Progenitor cell of endocrine pancreas (in vitro differentiated cells): ENCODE measurements at places on chromosomes 5 and 9.

DNA sequence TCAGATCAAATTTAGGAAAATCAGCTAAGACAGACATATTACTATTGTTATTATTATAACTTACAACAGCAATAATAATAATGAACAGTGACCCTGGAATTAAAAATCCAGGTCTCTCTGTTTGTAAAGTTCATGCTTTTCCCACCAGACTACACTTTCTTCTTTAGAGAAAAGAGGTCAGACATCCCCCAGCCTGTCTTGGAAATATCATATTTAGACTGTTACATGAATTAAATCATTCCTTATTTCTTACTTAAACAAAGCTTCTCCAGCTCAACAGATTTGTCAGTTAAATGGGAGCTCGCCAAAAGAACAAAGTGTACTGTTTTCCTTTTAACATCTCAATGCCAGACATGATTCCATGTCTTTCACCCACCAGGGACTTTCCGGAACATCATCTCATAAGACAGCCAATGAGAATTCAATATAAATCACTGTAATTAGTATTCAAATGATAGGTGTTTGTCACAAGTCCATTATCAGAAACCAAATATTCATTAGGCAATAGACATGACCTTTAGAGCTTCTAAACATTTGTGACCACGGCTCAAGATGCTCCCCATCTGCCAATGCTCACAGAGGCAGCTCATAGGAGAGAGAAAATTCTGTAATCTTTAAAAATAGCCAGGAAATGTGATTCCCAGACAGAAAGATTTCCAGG, 351.9 kb downstream of the ENC1 start:
- DNase-seq: no peak

- no peak for DNase-seq
These were observed 26.5 kb downstream of the SARDH start for GRCh38 chr9:133711428-133712220.

- DNase-seq: no peak
These were observed 52.9 kb downstream of the ARHGAP26 start for GRCh38 chr5:142823126-142823525.

GRCh38 chr9:81108821-81109220, 580.5 kb downstream of the TLE1 start:
- no peak for DNase-seq

DNA sequence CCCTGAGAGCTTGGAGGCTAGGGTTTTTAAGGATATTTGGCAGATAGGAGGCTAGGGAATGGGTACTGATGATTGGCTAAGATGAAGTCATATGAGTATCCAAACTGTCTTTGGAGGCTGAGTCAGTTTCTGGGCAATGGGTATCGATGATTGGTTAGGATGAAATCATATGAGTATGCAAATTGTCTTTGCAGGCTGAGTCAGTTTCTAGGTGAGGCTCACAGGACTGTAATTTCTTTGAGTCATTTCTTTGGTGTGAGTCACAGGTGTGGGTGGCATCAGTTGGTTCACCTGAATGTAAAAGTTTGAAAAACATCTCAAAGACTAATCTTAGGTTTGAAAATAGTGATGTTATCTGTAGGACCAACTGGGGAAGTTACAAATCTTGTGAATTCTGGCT, 1068.0 kb downstream of the NR2F1-AS1 start:
- DNase-seq: no peak

DNA sequence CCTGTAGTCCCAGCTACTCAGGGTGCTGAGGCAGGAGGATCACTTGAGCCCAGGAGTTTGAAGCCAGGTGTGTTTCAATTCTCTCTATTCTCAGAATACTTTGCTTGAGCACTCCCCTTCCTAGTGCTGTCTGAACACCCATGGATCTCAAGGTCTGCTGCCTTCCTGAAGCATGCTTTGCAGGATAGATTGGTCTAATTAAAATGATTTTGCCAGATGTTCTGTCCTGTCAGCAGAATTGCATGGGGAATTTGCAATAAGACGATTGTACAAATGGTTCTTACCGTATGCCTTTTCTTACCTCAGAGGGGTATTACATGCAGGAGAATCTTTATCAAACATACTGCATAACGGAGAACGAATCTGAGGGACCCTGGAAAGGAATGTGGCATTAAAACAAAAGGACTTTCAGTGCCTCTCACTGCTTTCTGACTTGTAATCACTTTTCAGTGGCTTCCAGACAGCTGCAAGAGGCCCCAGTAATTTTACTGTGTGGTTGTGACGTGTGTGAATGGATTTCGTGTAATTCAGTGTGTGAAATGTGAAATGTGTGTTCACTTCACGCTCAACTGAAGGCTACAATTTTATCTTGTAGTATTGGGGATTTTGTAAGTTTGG, 587.2 kb upstream of the SEMA6A start:
- DNase-seq: no peak

GRCh38 chr9:9286001-9286400, 1326.8 kb downstream of the PTPRD start:
- DNase-seq: no peak

DNA sequence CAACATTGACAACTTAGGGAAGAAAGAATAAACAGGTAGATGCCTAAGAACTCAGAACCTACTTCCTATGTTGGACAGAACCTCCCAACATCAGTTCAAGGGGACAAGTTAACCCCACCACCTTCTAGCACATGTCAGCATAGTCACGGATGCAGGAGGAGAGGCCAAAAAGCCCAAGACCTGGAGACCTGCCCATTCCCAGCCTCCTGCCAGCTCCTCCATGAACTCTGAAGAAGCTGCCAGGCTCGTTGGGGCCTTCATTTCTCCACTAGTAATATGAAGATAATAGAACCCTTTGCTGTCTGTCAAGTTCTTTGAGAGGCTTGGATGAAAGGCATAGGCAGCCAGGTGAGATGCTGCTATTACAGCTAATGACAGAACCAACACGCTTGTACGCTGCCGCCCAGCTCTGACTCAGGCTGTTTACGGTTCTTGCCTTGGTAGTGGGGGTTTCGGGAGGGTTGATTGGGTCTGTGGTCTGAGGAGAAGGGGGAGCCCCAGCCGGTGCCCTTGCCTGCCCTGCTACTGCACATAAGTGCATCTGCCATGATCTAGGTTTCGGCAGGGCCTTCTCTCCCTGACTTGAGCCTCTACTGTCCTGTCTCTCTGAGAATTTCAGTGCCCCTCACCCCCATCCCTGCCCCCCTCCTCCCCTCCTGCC, 82.2 kb downstream of the NRG2 start:
- no peak for DNase-seq

- no peak for DNase-seq
These were observed 431.9 kb downstream of the ANXA1 start for GRCh38 chr9:73583576-73583975.

GRCh38 chr5:65910711-65911110, 15.7 kb upstream of the ERBIN start:
- DNase-seq: no peak

- no peak for DNase-seq
These were observed 95.6 kb downstream of the MLLT3 start for GRCh38 chr9:20526500-20527319.

GRCh38 chr5:152072091-152072490, 147.4 kb upstream of the GLRA1 start:
- no peak for DNase-seq

- DNase-seq: no peak
These were observed 30.3 kb upstream of the STING1 start for GRCh38 chr5:139512786-139513390.
